ENCODE measurements at places on chromosomes 6 and 20. TPM values are rescaled to one million over a fixed set of nuclear protein-coding genes. Genes with fewer than 3 reads are reported as not detected.

Gene MEI4
- not detected for total RNA-seq

Gene GNMT
- 1.2 TPM for total RNA-seq

- no peak overlapping the region for H3K4me3 ChIP-seq
- H3K36me3 ChIP-seq, result no peaks in the 10 kb centered on the region
- no peak overlapping the region for H3K27ac ChIP-seq
- H3K4me1 ChIP-seq, result no peaks in the 10 kb centered on the region
- H3K27me3 ChIP-seq, result peaks cover 12% of the 10 kb centered on the region
These were observed 24.1 kb downstream of the CYP39A1 start for GRCh38 chr6:46628498-46628897.

DNA sequence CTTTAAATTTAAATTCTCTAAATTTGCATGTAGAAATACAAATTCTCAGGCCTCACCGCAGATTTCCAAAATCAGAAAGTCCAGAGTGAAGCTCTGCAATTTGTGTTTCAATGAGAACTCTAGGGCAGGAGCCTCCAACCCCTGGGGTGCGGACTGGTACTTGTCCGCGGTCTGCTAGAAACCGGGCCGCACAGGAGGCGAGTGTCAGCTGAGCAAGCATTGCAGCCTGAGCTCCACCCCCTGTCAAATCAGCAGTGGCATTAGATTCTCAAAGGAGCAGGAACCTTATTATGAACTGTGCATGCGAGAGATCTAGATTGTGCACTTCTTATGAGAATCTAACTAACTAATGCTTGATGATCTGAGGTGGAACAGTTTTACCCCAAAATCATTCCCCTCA, 203.0 kb upstream of the PCSK2 start:
- no peak for DNase-seq
- no peaks in the 10 kb centered on the region for H3K27me3 ChIP-seq
- no peak overlapping the region for H3K4me3 ChIP-seq
- H3K27ac ChIP-seq, result no peak overlapping the region
- H3K36me3 ChIP-seq, result no peaks in the 10 kb centered on the region
- H3K4me1 ChIP-seq, result no peaks in the 10 kb centered on the region
